Amniotic stem cell (primary cell): ENCODE measurements at places on chromosomes 4 and X.

DNA sequence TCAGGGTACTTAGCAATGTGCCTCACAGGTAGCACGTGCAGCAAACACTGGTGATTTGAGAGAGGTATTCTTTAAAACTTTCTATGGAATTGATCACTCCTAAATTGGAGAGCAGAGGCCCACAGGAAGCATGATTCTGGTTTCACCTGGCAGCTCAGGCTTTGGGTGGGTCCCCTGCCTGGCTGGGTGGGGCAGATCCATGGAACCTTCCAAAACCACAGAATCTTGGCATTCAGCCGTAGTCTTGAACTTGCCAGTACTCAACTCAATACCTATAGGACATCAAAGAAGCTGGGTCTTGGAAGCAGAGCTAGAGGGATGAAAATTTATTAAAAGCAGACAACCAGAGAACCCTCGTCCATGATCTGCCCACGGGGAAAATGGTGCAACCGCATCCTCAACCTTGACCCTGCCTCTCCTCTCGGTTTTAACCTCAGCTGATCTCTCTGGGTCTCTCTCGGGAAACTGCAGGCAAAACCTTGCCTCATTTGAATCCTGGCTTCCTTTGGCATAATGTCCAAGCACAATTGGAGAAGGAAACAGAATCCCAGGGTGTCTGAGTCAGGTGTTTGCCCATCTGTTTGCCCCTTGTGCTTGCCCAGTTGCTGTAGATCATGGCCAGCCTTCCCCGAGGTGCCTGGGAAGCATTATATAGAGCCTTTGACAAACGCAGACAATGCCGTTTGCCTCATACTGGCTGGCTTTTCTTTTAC, 22.9 kb downstream of the OTOP1 start:
- DNase-seq = no peak

DNA sequence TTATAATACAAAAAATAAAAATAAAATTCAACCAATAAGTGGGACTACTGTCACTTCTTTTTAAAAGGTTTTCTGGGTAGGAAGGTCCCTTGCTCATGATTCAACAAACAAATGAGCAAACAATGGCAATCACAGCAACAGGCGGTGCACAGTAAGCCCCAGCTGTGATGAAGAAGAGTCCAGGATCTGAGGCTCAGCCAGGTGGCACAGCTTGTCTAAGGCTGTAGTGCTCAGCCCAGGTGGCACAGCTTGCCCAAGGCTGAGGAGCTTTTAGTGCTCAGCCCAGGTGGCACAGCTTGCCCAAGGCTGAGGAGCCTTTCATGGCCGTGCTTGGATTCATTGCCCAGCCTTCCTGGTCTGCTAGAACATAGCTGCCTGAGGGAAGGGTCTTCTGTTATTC, 75.0 kb downstream of the ZFYVE28 start:
- no peak for DNase-seq

DNA sequence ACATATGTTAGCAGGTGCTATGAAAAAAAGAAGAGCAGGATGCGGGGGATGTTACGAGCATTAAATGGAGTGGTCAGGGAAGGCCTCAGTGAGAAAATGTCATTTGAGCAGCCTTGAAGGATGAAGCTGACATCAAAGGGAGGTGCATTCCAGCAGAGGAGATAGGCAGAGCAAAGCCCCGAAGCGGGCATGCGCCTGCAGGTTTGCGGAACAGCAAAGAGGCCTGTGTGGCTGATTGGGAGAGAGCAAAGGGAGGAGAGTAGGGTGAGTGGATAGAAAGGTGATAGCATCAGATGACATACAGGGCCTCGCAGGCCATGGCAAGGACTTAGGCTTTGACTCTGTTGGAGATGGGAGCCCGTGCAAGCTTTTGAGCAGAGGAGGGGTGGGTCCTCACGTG, 95.4 kb upstream of the GPR50 start:
- DNase-seq = no peak

DNA sequence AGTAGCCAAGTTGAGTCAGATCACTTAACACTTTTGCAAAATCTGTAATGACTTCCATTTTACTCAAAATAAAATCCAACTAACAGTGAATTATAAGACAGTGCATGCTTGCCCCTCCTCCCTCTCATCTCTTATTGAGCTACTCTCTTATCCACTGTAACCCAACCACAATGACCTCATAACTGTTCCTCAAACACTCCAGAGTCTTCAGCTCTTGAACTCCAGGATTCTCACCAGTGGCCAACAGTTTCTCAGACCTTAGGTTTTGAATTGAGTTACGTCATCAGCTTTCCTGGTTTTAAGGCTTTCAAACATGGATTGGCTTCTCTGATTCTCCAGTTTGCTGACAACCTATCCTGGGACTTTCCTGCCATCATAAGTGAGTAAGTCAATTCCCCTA, 938.3 kb downstream of the RAB28 start:
- no peak for DNase-seq

DNA sequence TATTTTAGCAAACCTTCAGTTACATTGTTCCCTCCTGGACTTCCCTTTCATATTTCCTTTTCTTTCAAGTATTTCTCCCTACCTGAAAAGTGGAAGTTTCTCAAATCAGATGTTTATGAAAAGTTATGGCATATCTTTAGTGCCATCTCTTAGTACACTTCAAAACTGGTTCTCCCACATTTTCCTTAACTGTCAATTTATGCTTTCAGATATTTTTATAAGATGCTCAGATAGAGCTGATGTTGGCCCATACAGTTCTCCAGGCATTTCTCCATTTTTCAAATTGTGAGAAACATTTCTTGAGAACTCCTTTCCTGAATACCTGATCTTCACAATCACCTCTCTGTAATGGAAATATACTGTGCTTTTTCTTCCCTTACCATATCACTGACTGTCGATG, 32.5 kb upstream of the AP1AR start:
- no peak for DNase-seq

GRCh38 chr4:22635692-22636091, 57.0 kb upstream of the GBA3 start:
- DNase-seq = no peak

DNA sequence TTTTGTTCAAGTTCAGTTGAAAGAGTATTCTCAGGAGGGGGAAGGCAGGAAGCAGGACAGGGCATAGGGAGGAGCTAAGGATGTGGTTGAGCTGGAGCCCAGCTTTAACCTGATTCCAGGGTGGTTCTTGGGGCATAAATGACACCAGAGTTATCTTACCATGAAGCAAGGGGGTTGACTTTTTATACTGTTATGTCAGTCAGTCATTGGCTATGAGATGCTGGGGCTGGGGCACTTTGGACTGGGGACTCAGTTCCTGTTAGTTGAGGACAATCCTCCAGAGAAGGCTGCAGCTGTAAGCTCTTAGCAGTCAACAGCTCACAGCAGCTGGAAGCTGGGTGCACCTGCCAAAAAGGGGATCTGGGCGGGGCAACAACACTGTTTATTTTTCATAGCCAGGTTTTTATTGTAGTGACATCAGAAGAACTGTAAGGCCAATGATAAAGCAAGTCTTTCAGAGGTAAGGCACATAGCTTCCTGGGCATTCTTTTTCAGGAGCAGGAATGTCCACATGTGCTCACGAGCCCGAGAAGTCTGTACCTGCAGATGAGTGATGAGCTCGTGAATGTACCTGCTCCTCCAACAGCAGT, 78.5 kb downstream of the MID1IP1 start:
- no peak for DNase-seq

GRCh38 chr4:110624904-110625494, 2.1 kb upstream of the PITX2 start:
- DNase-seq = no peak

DNA sequence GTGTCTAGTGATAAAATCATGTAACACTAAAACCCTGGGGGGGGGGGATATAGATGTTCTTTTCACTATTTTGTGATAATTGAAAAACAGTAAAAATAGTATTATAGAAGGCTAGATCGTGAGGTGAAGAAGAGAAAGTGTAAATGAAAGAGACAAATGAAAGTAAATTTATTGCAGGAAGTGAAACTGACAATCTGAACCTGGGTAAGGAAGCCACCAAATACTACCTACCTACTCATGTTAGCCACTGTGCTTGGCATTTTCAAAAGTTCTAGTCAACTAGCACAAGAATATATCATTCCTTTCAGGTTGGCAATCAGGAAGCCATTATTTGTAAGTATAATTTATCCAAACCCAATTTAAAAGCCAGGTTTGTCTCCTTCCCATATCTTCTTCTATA, 1366.1 kb downstream of the FAM133A start:
- DNase-seq = no peak

- DNase-seq = no peak
Observed at GRCh38 chr4:13977746-13978145, 350.2 kb upstream of the BOD1L1 start.

DNA sequence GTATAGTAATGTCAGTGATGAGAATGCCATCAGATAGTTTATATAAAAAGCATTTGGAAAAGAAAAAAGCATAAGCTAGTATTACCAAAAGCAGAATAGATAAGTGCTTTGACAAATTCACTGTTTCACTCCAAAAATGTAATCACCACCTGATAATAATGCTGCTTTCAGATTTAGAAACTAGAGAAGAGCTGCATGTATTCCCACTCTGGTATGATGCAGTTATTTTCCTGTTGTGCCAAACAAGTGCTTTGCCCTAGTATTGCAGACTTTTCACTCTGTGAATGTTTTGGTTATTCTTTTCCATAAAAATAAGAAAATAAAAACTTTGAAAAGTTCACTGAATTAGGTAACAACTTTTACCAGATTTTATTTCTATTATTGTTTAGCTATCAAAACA, 267.7 kb upstream of the TET2 start:
- no peak for DNase-seq
